ENCODE measurements at places on chromosomes 2 and 18. TPM values are rescaled to one million over a fixed set of nuclear protein-coding genes. Genes with fewer than 3 reads are reported as not detected.

DNA sequence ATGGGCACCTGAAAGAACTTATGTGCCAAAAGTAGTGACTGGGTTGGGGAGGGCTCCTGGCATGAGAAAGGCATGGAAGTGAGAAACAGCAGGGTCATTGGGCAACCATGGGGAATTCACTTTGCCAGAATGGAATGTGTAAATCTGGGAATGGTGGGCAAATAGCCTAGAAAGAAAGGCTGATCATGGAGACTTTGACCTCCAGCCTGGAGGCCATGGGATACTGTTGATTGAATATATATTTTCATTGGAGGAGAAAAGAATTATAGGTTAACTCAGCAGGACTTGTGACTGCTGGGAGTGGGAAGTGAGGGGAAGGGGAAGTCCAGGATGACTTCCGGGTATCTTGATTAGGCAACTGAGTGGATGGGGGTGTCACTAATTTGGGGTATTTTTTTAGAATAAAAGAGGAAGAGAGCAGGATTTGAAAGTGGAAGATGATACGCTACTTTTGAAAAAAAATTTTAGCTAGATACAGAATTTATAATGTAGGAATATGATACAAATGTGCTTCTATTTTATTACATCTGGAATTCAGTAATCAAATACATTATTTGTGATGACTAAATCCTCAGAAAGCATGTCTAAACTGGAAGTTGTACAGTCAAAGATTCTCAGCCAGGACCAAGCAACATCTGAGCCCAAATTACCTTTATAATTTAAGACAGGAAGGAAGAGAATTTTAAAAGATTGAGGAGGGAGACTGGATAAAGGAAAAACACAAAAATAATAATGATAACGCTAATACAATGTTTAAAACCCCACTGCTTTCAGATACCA lies 116.2 kb downstream of the GATA6 start:
- DNase-seq = no peak

- no peak for DNase-seq
Measured at GRCh38 chr2:224517963-224518362, 67.2 kb downstream of the CUL3 start.

DNA sequence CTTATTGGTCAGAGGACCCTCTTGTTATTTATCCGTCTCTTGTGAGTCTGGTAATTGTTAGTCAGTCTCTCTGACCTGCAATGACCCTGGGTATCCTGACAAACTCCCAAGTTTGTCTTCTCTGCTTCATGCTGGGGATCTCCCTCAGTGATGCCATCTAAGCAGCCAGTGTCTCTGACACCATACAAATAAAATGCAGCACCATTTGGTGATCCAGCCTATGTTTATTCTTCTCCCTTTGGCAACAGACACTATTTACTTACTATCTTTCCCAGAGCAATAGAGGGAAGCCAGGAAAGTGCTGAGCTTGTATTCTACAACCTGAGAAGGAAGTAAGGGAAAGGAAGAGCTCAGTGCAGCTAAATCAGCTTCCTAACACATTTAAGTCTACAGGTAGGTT lies 15.9 kb downstream of the SERPINE2 start:
- no peak for DNase-seq

- DNase-seq = no peak
Measured at GRCh38 chr2:138071720-138072719, 107.7 kb downstream of the HNMT start.

DNA sequence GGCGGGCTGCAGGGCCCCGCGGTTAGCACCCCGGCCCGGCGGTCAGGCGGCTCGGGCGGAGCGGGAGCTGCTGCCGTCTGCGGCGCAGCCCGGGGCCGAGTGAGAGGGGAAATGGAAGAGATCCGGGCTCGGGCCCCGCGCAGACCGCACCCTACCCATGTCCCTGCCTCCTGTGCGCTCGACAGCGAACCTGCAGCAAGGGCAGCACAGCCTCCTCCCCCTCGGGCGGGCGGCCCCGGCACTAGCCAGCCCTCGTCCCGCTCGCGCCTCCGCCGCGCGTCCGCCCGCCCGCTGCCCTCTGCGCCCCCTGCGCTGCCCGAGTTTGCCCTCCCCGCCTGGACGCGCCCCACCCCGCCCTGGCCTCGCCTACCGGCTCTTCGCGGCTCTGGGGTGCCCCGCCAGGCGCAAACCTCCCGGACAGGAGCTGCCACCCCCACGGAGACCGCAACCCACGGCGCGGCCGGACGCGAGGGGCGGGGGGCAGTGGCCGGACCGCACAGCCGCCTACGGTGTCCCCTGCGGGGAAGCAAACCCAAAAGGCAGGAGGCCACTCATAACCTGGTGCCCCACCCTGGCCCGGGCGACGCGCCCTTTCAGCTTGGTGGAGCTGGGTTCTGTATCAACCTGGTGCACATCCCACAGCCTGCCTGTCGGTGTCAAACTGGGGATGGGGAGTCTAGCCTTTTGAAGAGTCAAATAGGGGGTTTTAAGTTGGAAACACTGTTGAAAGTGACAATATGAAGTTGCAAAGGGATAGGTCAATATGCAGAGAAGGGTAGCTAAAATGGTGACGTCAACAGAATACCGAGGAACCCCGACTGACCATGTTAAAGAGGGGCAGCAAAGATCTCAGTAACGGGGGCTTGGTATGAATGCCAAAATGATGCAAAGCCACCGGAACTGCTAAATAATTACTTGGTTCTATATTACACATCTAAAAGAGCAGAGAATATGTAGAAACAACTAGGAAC lies at the start of gene IHH:
Gene IHH, minus strand, starts transcription at position 101 of the 971 bp plus-strand sequence. CDS start 454 bp downstream, outside the sequence.
- DNase-seq = no peak

GRCh38 chr2:113075600-113075999 lies 7.8 kb downstream of the IL1F10 start:
- DNase-seq = no peak

GRCh38 chr18:70295192-70296188 lies 6.6 kb downstream of the SOCS6 start:
- no peak for DNase-seq

DNA sequence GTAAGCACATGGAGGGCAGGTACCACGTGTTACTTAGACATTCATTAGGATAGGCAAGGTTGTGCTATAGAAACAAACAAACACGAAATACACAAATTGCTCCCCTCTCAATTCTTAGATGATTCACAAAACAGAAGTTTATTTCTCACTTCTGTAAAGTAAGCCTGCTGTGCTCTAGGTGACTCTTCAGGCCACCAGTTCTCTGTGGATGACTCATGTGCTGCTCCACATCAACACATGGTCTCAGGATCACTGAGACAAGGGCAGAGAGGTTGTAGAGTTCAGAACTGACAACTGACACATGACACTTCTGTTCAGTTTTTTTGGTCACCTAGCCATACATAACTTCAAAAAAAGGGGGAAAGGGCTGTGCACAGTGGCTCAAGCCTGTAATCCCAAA lies 70.6 kb downstream of the DAW1 start:
- DNase-seq = no peak

- DNase-seq = no peak
Measured at GRCh38 chr2:237648016-237648381, 20.6 kb downstream of the LRRFIP1 start.

Gene LYPD1
- polyA plus RNA-seq = 3.3 TPM

All from hindlimb muscle (tissue), 1 donor.